CD4-positive, alpha-beta T cell treated with Interleukin-2 at 100 ng/mL for 4 hours (primary cell): ENCODE measurements at places on chromosomes 5 and 9.

DNA sequence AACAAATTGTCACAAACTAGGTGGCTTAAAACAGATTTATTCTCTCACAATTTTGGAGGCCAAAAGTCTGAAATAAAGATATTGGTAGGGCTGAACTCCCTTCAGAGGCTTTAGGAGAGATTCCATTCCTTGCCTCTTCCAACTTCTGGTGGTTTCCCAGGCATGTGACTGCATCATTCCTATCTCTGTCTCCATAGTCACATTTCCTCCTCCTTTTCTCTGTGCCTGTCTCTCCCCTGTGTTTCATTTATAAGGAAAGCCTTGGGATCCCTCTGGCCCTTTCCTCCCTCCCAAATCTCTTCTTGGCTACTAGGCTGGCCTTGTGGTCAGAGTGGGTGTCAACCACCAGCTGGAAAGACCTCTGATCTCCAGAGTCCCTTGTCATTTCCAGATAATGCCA, 78.2 kb downstream of the SNX18 start:
- no peak for DNase-seq

GRCh38 chr5:54278036-54278830, 32.1 kb downstream of the ARL15 start:
- no peak for DNase-seq

DNA sequence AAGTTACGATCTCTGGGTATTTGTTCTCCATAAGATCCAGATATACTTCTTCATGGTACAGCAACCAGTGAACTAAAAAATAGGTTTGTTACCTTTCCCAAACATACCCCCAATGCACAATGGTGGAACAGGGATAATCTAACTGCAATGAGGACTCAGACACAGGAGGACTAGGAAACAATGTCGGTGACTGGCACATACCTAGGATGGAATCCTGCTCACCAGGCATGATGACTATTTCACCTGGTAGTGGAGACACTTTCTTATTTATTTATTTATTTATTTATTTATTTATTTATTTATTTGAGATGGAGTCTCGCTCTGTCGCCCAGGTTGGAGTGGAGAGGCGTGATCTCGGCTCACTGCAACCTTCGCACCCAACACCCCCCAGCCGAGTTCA, 159.9 kb upstream of the CCNH start:
- DNase-seq = no peak

DNA sequence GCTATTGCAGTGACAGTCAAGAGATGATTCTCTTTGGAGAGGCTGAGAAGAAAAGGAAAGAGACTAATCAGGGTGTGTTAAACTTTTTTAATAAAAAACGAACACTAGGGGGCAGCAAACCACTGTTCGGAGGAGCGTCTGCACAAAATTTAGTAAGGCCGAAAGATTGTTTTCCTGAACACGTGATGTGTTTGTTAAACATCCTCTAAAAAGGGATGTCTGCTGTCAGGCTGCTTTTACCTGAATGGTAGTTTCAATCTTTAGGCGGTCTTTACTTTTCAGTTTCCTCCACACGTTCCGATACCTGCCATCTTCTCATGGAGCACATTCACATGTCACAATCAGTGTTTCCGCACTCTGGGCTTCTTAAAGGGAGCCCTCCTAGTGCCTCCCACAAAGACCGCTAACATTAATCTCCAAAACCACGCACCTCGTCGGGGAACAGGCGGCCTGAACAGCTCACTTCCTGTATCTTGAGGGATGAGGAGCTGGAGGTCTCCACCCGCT, 125.2 kb downstream of the GPBP1 start:
- peak; percentile 80 for DNase-seq

GRCh38 chr5:141560725-141561483, 57.9 kb downstream of the DIAPH1 start:
- DNase-seq = no peak

DNA sequence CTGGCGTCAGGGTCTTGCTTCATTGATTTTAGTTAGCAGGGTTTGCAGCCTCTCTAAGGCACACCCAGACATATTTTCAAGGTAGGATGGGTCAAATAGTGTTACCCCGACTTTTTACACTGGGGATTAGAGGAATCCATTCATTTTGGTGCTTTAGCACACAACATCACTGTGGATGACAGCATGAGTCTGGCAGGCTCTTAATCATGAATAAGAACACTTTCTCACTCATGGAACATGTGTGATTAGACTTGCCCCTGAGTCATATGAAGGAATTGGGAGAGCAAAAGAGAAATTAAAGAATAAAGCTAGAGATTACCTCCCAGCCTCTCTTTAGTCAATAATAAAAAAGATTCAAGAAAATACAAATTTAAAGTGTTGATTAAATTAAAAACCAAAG, 175.6 kb downstream of the SEMA5A start:
- no peak for DNase-seq

DNA sequence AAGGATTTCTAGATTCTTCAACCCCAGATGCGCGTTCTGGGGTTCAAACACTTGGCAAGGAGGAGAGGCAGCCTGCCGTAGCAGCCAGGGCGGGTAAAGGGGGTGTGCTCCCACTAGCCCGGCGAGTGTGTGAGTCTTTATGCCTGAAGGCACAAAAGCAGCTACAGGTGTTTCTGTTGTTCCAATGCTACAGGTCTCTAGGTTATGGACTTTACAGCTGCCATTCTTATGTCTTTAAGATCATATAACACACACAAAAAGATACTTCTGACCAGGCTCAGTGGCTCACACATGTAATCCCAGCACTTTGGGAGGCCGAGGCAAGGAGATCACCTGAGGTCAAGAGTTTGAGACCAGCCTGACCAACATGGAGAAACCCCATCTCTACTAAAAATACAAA, 133.6 kb upstream of the RETREG1 start:
- no peak for DNase-seq
